ENCODE measurements at places on chromosomes 7 and 10.

- no peak for ATAC-seq
These were observed 89.2 kb downstream of the MICALL2 start for GRCh38 chr7:1369916-1370657.

DNA sequence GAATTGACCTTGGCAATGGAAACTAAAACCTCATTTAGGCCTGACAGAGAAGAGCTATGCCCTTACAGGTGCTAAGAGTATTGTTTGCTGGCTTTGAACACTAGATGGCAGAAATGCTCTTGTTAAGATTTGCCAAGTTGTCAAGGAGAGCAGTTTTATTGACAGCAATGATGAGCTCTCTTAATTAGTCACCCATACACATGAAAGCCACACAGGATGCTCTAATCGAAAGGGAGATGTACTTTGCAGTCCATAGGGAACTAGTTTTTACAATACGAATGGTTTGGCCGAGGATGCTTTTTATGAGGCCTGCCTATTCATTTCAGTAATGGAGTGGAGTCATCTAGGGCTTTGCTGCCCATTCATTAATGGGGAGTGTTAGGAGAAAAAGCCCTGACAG, 45.4 kb upstream of the MBL2 start:
- peak; percentile 33 for ATAC-seq

DNA sequence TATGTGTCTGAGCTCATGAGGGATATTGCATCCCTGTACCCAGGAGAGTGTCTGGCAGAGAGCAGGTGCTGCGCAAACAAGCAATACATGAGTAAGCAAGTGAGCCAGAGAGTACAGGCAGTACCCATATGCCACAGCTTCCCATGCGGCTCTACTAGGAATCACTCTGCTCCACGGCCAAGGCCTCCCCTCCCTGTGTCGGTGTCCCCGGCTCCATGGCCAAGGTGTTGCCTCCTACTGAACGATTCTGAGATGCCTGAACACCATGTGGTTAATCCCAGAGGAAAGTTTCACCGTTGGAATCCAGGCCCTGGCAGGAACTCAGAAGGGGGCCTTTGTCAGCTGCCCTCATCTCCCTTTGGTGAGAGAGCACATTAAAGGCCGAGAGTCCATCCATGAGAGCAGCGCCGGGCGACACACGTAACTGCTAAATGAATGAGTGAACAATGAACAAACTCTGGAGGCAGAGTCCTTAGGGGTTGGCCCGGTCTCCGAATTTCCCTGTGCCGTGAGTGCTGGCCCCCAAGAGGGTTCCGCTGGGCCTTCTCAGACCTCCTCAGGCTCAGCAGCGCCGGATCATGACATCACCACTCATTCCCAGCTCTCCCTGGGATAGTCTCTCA, 136.0 kb upstream of the FAM20C start:
- no peak for ATAC-seq

- ATAC-seq, result no peak
These were observed 1.4 kb downstream of the ATP5F1C start for GRCh38 chr10:7789390-7789789.

- ATAC-seq, result no peak
These were observed 38.1 kb upstream of the R3HCC1L start for GRCh38 chr10:98096316-98096715.

DNA sequence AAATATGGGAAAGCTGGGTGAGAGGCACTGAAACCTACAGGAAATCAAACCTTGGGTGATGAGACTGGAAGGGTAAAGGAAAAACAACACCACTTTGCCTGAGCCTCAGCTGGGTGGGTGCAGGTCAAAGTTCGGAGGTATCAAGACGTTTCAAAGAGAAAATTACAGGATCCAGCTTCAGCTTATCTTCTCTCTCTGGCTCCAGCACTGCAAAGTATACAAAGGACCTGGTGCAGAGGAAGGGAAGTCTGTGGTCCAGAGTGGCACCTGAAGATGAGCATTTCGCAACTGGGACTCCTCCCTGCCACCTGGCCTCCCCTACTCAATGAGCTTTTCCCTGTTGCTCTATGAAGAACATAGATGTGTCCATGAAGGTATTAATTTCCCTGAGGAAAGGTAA, 6.4 kb upstream of the FXYD4 start:
- ATAC-seq, result no peak

GRCh38 chr7:156423876-156424275, 216.7 kb upstream of the RNF32 start:
- ATAC-seq, result no peak

- ATAC-seq, result no peak
These were observed 78.2 kb downstream of the AKR1C4 start for GRCh38 chr10:5274795-5275194.

DNA sequence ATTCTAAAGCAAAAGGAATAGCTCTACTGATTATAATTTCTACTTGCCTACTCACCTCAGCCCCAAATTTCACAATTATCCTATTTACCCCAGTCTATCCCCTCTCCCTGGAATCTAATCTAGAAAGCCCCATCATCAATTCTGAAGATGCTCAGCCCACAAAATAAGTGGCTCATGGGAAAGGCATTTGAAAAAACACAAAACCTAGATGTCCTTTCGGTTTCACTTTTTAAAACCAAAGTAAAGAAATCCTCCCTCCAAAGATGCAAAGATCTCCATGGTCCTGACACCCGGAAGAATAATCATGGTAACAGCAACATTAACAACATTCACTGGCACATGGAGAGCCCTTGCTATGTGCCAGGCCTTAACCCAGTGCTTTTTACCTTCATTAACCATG, 224.8 kb downstream of the FGFR2 start:
- no peak for ATAC-seq

DNA sequence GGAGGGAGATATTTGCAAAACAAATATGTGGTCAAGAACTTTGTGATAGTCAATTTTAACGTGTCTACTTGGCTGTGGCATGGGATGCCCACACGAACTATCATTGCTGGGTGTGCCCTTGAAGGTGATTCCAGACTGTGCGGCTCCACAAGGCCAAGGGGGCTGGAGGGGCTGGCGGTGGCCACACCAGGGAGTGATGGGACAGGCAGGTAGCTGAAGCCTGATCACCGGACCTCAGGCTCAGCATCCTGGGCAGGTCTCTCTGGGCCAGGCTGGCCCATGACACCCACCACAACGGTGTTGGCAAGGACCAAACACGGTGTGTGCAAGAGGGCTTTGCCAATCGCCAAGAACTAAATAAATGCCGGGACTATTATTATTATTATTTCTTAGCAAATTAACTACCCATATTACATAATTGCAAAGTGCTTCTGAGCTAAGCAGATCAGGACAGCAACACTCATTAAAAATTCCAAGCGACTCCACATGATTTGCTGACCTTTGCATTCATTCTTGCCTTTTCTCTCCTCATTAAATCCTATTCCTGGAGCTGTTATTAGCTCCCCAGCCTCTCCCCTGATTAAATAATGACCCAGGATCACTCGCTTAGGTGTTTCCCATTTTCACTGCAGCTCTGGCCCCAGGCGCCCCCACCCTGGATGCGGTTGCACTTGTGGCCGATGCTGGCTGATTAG, 35.4 kb upstream of the PPP2R2D start:
- ATAC-seq, result no peak

DNA sequence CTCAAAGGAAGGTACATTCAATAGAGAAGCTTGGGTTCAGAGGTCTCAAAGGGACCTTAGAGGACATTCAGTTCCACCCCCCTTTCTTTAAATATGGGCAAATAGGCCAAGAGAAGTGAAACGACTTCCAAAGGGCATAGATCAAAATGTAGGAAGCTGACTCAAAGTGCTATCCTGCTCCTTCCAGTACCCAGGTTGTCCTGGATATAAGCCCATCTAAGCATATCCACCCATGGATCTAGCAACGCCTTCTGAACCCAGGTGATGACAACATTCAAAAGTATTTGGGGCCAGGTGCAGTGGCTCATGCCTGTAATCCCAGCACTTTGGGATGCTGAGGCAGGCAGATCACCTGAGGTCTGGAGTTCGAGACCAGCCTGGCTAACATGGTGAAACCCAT, 5.3 kb downstream of the ATXN7L1 start:
- ATAC-seq, result no peak

DNA sequence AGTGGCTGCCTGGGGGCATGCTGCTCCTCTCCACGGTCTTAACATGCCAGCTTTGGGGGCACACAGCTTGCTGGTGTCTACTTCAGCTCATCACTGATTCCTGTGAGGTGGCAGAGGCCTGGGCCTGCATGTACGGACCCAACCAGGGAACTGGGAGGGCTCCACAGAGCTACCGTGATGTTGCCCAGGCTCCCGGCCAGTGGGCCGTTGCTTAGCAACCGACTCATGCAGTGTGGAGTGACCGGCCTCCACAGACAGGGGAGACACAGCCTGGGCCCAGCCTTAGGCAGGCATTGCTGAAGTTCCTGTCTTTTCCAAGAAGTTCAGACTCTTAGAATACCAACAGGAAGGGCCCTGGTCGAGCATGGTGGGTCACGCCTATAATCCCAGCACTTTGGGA, 25.8 kb upstream of the SH2B2 start:
- no peak for ATAC-seq

DNA sequence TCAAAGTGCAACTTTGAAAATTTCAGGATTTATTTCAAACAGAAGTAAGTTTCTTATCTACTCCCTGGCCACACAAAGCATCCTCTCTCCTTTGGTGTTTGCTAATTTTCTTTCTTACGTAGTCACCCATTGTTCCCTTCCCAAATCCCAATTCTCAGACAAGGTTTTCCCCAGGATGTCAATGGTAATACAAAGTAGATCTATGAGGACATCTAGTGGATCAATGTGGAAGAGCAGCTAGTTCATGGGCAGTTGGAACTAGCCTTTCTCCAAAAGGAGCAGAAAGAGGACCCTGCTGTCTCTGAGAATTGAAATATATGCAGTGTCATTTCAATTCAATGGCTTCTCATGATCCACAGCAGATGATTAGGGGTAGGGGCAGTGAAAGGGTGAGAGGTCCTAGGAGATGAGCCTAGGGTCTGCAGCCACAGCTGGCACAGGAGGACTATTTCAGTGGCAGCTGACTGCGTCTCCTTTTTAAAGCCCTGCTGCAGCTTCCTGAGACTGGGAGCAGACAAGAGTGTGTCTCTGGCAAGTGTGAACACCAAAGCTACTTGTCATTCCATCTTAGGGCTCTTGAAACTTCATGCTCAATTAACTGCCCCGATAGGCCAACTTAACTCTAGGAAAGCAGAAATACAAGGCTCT, 632.6 kb downstream of the KCNMA1 start:
- no peak for ATAC-seq

GRCh38 chr10:107152087-107152486, 12.4 kb downstream of the SORCS1 start:
- no peak for ATAC-seq

GRCh38 chr7:25169683-25170082, 44.6 kb upstream of the CYCS start:
- ATAC-seq, result no peak

GRCh38 chr7:132495936-132496335, 80.3 kb downstream of the PLXNA4 start:
- ATAC-seq, result no peak

Measured in activated CD4-positive, CD25-positive, alpha-beta regulatory T cell treated with anti-CD3 and anti-CD28 coated beads, Interleukin-2, amount 50 U/mL, for 24 hours (primary cell).